NCI-H2029 treated with DMSO at 0.1 percent for 48 hours (cell line): ENCODE measurements at places on chromosomes 11 and 22.

DNA sequence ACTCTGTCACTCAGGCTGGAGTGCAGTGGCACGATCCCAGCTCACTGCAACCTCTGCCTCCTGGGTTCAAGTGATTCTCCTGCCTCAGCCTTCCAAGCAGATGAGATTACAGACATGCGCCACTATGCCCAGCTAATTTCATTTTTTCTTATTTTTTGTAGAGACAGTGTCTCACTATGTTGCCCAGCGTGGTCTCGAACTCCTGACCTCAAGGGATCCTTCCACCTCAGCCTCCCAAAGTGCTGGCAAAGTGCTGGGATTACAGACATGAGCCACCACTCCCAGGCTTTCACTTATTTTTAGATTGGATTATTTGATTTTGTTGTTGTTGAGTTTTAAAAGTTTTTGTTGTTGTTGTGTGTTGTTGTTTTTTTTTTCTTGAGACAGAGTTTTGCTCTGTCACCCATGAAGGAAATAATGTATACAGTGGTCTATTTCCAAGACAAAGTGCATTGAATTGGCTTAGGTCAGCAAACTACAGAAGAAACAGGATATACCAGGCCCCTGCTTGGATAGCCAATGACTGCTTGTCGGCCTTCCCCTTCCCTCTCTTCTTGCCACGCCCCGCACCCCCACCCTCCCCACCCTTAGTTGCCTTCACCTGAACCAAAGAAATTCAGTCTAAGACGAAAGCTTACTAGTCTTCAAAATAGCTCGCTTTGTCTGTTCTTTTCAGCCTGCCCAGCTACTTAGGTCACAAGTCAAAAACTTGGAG is 91.8 kb upstream of the CLDN5 start:
- no peak for DNase-seq

DNA sequence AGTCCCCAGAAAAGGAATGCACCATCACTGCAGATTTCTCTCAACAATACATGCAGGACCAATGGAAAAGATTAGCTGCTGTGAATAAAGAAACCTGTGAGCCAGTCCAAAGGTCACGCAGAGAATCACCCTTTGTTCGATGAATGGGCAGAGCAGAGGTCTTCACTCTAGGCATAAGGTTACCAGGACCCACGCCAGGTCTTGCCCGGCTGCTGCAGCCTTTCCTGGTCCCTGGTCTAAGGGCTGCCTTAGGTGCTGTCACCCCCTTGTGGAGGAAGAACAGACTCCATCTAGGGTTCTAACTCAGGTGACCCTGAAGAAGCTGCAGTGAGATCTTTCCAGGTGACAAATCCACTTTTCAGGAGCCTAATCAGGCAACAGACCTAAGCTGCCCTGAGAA is 29.0 kb upstream of the NAP1L4 start:
- no peak for DNase-seq

GRCh38 chr22:38709306-38709705 is 3.6 kb downstream of the GTPBP1 start:
- DNase-seq, result no peak

GRCh38 chr11:2294926-2295290 is 6.8 kb downstream of the C11orf21 start:
- DNase-seq, result no peak

DNA sequence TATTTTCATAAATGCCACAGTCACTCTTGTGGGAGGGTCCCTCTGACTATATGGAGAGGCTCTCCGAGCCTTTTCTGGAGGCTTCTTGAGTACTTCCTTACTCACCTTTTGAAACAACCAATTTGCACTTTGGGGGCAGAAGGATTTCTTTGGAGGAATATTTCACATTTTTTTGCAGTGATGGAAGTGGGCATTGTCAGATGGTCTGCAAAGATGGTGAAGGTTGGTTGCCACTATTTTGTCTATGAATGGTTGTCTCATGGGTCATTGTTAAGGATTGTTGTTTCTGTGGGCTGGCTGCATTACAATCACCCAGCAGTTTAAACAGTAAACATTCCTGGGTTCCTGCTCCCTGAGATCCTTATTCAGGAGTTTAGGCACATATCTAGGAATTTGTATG is 388.2 kb downstream of the TMEM135 start:
- DNase-seq, result no peak

GRCh38 chr11:86459002-86459385 is 84.3 kb downstream of the CCDC81 start:
- no peak for DNase-seq

- no peak for DNase-seq
Observed at GRCh38 chr11:1568441-1568911, 3.6 kb downstream of the DUSP8 start.

- DNase-seq, result peak; percentile 43
Observed at GRCh38 chr11:16969010-16969999, 44.9 kb downstream of the PLEKHA7 start.

DNA sequence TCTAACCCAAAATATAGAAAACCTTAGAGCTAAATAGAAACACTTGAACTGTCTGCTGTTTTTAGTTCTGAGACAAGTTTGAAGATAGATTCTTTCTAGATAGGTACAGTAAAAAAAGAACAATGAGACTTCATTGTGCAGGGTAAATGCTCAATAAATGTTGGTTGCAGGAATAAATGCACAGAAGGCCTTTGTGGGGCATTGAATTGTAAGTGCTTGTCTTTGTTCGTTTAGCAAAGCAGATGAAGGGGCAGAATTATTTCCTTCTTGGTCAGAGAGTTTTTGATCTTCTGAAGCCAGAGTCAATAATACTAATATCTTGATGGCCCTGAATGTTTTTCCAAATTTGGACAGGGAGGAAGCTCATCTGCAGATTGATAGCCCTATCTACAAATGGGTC is 340.4 kb downstream of the OPCML start:
- no peak for DNase-seq

DNA sequence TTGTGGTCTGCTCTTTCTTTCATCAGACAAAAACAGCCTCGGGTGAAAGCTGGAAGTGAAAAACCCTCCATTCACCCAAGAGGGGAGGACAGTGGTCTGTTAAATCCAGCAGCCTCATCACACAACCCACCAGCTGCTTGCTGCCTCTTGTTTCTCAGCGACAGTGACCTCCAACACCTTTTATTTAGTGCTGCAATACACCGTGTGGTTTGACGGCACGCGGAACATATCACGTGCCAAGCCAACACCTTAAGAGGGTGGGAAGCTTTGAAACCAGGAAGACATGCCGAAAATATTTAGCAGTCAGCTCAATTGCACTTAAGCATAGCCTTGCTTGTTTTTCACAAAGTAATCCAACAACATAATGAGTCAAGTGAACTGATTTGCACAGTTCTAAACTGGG is 39.8 kb upstream of the POGLUT3 start:
- peak; percentile 55 for DNase-seq

GRCh38 chr11:100800202-100800601 is 113.1 kb downstream of the ARHGAP42 start:
- DNase-seq, result no peak

DNA sequence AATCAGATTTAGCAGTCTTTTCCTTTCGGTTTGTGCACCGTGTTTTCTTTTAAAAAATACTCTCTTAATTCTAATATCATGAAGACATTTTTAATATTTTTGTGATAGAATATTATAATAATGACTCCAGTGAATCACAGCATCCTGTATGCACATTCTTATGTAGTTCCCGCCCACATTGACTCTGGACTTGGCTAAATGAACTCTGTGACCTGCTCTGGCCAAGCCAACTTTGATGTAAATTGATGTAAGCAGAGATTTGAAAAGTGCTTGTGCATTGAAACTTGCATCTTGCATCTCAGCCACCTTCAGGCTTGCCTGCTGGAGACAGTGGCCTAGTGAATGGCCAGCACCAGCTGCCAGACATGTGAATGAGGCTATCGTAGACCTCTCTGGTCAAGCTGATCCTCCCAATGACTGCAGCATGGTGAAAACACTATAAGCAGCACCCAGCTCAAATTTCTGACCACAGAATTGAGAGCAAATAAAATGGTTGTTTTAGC is 29.2 kb upstream of the PGM2L1 start:
- no peak for DNase-seq

- DNase-seq, result no peak
Observed at GRCh38 chr11:57474803-57475115, 14.4 kb downstream of the RTN4RL2 start.

DNA sequence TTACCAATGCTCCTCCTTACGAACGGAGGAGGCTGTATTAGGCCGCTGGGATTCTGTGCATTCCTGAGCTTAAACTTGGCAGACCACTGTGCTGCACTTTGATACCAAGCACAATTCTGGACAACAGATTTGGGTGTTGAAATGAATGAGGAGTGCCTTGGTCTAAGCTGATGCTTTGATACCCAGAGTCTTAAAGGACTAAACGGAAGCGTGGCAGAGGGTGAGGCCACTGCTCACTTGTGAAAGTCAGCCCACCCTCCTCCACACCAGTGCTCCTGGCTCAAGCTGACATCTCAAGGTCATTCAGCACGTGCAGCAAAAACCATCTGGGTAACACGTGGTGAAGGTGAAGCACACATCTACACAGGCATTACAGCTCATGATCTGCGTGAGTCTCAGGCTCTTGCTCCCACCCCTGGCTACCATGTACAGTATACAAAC is 85.9 kb downstream of the MICAL3 start:
- no peak for DNase-seq

DNA sequence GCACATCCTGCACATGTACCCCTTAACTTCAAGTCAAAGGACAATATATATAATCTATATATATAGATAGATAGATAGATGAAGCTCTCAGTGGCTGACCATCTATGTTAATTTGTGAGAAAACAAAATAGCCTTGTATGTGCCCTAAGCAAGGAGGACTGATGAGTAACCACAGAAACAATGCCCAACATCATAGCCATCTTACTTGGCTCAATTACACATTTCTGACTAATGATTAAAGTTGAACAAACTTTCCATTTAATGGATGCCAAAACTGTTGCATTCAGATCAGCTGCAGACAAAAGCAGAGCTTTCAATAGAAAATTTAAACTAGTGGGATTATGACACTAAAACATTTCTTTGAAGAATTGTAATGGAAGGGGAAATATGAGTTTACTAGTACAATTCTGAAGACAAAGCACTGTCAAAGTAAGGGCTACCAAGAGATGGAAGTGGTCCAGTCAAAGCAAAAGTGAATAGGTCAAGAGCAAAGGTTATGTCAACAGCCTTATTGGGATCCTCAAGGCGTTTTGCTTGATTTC is 1188.2 kb upstream of the RAG2 start:
- no peak for DNase-seq

GRCh38 chr11:9568854-9569587 is 4.4 kb upstream of the WEE1 start:
- DNase-seq, result peak; percentile 62

DNA sequence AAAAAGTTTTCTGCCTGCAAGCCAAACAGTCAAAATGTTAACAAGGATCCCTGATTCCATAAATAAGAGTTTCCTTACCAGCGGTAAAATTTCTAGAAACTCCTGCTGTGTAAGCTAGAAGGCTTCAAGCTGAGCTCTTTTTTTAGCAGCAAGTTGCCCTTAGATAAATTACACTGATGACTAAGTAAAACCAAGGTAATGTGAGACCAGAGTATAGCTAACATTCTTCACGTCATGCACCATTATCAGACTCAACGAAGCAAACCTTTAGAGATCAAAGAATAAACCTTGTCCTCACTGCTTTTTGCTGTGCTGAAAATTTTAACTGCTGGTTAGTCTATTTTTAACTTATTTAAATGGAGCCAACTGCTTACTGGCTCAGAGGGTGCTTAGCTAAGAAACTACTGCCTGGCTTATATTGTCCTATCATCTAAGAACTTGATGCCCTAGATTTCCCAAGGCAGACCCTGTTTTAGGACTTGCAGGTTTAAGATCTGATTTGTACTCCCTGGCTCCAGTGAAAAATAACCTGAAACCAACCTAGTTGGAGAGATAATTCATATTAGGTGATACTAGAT is 900.7 kb downstream of the JRKL start:
- no peak for DNase-seq

DNA sequence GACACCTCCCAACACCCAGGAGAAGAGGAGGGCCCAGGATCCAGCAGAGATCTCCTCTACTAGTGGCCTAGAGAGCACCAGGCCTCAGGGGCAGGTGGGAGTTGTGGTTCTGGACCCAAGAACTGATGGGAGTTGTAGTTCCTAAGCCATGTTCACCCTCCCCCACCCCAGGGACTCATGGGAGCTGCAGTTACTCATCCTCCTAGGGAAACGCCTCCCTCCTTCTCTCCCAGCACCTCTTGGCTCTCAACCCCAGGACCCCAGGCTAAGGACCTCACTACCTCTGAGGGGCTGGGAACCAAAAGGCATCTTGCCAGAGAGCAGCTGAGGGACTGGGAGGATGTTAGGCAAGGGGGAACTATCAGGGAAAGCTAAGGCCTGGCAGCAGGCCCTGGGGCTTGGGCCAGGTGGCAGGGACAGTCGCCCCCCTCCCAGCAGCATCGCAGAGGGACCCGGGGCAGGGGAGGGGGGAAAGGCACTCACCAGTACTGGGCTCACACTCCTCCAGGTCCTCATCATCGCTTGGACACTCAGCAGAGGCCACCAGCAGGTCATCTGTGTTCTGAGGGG is 28.9 kb downstream of the SLC22A12 start:
- no peak for DNase-seq

- no peak for DNase-seq
Observed at GRCh38 chr11:107392611-107393010, 65.0 kb downstream of the CWF19L2 start.

DNA sequence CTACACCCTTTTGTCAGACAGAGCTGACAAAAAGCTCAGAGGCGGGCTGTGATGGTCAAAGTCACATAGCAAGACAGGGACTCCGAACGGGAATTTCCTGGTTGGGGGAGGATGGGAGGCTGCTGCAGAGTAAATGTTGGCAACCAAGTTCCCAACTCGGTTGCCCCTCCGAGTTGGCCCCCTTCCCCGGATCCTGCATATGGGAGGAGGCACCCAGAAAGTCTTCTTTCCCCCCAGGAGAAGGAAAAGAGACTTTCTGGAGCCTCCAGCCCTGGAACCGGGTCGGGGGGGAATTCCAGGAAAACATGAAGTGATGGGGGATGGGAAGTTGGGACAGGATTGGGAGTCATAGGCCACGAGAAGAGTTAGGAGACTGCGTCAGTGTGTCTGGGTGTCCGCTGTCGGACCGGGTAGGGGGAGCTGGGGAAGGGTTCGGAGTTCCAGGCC is 614 bp downstream of the SELENOM start:
- no peak for DNase-seq

DNA sequence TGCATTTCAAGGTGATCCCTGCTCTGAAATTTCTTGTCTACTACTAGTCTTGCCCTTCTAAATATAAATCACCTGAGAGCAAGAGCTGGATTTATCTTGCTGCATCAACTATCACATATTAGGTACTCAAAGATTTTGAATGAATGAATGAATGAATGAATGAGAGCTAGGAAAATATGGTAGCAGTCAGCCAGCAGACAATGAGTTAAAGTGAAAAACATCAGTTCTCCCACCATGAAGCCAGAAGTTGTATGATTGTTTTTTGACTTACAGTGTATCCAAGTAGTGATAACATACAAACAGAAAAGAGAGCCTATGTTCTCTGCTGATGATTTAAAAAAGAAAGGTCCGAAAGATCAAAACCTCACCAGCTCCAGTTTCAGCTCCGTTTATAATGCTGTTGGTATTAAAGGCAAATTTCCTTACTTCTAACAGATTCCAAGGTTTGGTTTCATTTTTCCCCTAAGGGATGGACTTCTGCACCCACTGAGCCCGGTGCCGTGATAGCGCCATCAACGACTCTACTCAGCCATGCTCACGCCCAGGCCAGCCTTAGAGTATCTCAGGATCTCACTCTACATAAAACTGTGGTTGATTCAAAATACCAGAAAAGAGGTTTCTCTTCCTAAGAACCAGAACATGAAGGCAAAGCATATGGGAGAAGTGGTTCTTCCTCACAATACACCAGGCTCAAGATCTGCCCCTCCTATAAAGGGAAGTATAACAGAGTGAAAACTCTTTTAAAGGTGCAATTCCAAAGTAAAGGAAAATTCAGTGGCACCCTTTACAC is 92.0 kb downstream of the SGSM3 start:
- DNase-seq, result no peak

- no peak for DNase-seq
Observed at GRCh38 chr11:82732734-82733443, 775 bp downstream of the FAM181B start.
